ENCODE measurements at places on chromosomes 2 and 18.

GRCh38 chr2:96952976-96953610 lies 33.3 kb downstream of the FAM178B start:
- DNase-seq: no peak

GRCh38 chr2:51919395-51919794 lies 887.5 kb upstream of the NRXN1 start:
- no peak for DNase-seq

DNA sequence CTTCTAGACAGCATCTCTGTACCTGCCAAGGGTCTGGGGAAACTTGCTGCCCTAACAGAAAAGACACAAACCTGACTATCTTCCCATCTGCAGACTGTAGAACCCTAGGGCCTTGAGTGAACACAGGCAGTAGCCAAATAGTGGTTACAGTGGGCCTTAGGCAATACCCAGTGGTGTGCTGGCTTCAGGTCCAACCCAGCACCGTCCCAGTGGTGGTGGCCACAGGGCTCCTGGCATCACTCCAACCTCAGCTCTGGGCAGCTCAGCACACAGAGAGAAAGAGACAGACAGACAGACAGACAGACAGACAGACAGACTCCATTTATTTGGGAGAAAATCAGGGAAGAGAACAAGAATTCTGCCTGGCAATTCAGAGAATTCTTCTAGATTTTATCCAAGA lies 29.3 kb upstream of the UPP2 start:
- DNase-seq: no peak

GRCh38 chr2:190090148-190090547 lies 27.6 kb upstream of the MSTN start:
- no peak for DNase-seq

DNA sequence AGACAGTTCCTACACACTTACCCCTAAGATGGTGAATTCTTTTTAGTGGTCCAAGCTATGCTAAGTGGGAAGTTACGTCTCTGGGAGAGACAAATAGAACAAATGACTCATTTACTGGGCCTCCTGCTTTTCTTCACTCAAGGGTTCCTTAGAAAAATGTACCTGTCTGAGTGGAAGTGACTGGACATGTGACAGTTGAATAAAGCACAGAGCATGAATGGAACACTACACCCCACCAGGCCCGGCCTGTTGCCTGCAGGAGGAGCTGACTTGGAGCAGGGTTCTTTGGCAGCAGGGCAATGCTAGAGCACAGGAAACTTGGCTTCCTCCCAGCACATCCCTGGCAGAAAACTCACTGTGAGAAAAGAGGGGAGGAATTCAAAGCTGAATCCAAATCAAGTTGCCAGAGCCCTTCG lies 451.0 kb upstream of the SETBP1 start:
- DNase-seq: no peak

DNA sequence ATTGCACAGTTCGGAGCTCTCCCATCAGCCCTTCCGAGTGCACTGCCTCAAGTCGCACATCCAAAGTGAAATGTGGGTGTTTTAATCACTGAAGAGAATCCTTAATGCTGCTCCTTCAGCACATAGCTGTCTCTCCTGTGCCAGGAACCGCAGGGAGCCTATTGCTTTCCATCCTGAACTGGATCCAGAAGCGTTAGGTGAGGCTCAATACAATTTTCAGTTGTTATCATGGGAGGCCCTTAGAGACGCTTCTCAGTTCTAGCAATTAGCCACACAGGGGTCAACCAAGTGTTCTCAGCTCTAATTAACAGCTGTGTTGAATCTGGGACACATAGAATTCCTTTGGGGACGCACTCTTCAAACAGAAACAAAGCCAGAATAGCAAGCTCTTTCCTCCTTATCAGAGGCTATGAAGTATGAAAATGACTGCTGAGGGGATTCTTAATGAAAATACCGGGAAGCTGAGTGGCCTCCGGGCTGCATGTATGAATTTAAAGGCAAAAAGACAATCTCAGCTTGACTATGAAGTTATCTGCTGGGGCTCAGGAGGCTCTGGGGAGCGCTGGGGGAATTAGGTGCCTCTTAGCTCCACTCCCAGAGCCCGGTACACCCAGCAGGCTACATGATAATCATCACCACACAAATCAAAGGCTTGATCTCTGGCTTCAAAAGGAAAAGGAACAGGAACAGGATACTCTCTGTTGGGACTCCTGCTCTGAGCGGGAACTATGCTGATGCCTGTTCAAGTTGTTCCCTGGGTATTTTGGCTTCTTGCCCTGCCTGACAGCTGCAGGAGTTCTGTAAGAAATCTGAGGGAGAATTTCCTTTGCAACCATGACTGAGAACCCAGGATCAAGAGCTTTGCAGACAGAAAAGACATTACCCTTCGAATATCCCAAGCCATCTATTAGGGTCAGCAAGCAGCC lies 55.4 kb upstream of the NCOA1 start:
- DNase-seq: no peak

DNA sequence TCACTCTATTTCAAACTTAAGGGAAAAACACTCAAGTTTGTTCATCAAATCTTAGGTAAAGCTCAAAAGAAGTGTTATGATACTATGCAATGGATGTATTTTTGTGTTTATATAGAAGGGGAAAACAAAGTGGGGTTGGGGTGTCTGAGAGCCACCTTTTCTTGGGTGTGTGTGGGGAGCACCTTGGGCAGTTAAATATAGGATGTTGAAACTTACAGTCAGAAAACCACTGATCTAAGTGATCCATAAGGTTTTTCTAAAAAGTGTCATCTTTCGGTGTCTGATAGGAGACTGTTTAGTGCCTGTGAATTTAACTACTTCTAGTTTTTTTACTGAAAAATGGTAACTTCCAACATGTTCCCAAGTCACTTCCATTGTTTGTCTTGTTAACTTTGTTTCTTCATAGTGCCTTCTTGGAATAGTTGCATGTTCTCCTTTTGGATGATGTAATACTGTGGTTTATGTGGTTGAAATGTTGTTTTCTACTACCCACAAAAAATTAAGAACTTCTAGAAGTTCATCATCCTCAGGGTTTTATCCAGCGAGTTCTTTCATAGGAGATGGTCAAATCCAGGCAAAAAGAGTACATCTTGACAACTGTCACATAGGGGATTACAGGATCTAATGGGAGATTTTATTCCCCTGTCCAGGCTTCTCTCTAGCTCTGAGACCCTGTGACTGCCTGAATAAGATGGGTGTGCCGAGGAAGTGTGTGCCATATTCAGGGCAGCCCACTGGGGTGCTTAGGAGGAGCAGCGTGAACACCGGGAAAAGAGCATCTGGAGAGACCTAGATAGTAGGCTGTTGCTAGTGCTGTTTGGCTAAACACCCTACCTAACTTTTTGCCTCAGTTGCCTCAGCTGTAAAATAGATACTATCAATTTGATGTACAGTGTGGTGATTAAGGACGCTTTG lies 46.2 kb downstream of the CAB39 start:
- DNase-seq: no peak

GRCh38 chr2:206614811-206615210 lies 27.5 kb upstream of the FAM237A start:
- DNase-seq: no peak

- no peak for DNase-seq
Measured at GRCh38 chr2:3565117-3565516, 7.0 kb upstream of the RNASEH1 start.

DNA sequence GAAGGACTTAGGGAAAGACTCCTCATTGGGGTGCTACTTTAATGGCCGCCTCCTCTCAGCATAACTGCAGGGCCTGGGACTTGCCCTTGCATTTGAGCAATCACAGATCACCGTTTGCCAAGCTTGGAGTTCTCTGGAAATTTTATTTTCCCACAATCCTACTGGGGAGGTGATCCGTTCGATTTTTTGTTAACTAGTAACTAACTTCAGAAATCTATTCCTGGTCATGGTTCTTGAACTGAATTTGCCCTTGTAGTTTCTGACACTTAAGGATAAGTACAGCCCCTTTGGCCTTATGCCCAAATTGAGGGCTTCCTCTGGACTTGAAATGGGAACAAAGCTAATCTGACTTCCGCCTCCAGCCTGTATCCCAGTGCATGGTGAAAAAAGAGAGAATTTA lies 60.5 kb upstream of the ST3GAL5 start:
- DNase-seq: no peak

DNA sequence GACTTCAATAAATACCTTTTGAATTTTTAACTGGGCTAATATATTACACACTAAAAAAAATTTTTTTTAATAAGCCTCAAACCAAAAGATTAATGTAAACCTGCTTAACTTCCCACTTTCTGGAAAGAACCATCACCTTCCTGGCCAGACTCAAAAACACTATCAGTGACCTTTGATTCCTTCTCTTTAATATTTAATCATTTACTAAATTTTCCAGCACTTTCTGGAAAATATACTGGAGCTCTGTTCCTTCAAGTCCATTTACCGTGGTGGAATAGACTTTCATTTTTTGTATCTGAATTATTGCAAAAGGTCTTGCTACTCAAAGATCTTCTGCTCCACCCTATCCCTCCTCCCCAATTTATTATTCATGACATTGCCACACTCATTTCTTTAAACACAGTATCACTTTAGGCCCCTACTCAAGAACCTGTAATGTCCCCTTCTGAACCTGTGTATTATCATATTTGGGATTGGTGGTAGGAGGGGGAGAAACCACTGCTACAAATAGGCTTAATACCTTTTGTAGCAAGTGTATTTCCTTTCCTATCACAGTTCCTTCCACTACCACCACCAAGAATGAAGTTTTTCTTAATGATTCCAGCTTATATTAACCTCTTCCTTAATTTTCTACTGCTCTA lies 7.4 kb downstream of the PPP4R3B start:
- DNase-seq: no peak

DNA sequence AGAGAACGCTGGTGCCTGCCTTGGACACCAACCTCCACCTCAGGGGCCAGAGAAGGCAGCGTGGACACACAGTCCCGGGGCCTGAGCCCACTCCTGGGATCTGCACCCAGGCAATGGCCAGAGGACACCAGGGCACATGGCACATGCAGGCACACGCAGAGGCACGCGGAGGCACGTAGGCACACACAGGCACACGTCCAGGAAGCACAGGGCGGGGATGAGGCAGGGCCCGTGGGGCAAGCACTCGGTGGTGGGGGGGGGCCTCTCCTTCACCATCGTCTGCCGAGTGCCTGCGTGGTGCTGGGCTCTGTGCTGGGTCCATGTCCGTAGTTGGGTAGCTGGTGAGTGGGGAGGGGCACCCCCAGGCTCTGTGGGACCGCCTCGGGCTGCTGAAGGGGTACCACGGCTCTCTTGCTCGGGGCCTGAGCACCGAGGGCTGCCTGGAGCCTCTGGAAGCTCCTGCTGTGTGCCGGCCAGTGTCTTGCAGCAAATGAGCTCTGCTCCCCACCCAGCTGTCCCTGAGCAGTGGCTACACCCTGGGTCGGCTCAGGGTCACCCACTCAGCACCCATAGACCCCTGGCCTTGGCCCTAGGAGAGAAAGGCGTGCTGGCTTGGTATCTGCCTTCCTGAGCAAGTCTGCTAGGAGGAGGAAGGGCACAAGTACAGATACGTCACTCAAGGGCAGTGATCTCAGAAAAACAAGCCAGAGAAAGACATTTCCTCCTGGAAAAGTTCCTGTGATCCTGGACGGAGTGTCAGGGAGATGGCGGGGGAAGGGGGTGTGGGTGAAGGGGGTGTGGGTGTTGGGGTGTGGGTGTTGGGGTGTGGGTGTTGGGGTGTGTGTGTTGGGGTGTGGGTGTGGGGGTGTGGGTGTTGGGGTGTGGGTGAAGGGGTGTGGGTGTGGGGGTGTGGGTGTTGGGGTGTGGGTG lies 26.4 kb downstream of the RTP5 start:
- no peak for DNase-seq

- DNase-seq: no peak
Measured at GRCh38 chr2:16210841-16211240, 270.5 kb downstream of the MYCN start.

GRCh38 chr2:190791347-190791975 lies 89.2 kb upstream of the GLS start:
- peak; percentile 35 for DNase-seq

GRCh38 chr2:120430957-120431356 lies 85.0 kb downstream of the INHBB start:
- DNase-seq: no peak

GRCh38 chr18:44896846-44897245 lies 216.2 kb downstream of the SETBP1 start:
- no peak for DNase-seq

- no peak for DNase-seq
Measured at GRCh38 chr2:9236867-9237266, 30.3 kb downstream of the ASAP2 start.

GRCh38 chr2:127106991-127107621 lies at the start of gene BIN1:
TSS of gene BIN1 (minus strand) at chr2:127107154. CDS start at chr2:127106943, 211 bp downstream.
- DNase-seq: peak; percentile 49

- no peak for DNase-seq
Measured at GRCh38 chr2:190031969-190032618, 30.4 kb downstream of the MSTN start.

DNA sequence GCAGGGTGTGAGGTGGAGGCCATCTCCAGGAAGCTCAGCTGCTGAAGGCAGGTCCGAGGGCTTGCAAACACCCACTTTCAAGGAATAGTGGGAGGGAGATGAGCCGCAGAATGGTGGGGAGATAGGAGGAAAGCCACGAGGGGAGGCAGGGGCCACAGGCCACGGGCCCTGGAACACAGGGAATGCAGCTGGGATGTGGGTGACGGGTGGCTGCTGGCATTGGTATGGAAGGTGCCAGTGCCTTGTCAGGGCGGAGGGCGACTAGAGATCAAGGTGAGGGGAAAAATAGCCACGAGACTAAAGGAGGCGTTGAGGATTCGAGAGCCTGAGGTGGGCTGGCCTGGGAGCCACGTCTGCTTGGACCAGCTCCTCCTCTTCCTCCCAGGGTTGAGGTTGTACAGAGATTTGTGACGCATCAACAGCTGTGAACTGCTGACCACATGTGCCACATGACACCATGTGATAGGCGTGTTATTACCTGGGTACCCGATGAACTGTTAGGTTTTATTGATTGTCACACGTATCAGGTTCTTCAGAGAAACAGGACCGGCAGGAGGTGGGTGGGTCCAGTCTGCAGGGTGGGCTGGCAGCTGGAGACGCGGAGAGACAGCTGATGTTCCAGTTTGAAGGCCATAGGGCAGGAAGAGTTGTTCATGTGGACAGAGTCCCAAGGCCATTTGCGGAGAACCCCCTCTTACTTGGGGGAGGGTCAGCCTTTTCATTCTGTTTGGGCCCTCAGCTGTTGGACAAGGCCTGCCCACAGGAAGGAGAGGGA lies 9.9 kb downstream of the IMPA2 start:
- DNase-seq: no peak

DNA sequence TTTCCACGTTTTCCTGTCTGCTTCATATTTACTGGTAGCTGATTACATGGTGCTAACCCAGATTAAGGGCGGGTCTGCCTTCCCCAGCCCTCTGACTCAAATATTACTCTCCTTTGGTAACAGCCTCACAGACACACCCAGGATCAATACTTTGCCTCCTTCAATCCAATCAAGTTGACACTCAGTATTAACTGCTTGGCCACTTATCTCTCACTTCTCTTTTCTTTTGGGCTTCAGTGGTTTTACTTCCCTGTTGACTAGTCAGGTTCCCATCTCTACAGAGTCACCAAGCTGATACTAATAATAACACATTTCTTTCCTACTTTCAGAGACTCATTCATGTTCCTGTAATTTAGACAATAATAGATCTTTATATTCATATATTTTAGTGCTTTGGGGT lies 302.2 kb upstream of the MAP2 start:
- no peak for DNase-seq
